ENCODE measurements at places on chromosomes 1 and 21.

DNA sequence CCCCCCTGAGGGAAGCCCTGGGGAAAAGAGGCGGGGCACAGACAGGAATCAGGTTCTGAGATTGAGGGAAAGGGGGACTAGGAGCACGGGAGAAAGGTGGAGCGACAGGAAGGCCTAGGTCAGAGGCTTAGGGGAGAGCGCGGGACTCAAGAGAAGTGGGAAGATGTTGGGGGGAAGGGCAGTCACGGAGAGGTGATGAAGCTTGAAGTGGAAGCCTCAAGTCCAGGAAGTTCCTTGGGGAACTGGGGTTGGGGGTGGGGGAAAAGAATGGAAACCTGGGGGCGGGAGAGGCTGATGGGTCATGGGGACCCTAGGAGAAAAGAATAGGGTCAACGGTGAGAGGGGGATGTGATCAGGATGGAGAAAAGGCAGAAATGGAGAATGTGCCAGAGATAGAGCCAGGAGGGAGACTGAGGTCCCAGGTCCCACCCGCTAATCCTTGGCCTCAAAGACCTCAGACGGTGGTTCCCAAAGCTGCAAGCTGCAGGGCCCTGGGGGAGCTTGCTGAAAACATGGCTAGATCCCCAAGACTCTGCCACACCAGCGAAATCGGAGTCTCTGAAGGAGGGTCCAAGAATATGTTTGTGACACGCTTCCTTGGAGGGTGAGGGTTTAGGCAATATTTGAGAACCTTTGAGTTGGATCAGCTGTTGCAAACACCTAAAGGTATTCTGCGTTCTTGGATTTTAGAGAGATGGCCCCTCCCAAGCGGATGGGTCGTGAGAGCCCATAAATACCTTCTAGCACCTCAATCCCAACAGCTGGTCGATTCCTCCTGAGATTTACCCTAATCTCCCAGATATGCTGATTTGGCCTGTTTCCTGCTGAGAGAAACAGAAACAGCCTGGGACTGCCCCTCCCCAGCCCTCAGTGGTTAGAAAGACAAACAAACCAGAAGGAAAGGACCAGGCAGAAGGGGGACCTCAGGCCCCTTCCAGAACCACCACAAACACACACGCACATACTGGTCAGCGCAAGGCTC is 3.6 kb downstream of the C1orf232 start:
- DNase-seq, result no peak
- H3K27ac ChIP-seq, result peak overlapping the region; percentile 16

DNA sequence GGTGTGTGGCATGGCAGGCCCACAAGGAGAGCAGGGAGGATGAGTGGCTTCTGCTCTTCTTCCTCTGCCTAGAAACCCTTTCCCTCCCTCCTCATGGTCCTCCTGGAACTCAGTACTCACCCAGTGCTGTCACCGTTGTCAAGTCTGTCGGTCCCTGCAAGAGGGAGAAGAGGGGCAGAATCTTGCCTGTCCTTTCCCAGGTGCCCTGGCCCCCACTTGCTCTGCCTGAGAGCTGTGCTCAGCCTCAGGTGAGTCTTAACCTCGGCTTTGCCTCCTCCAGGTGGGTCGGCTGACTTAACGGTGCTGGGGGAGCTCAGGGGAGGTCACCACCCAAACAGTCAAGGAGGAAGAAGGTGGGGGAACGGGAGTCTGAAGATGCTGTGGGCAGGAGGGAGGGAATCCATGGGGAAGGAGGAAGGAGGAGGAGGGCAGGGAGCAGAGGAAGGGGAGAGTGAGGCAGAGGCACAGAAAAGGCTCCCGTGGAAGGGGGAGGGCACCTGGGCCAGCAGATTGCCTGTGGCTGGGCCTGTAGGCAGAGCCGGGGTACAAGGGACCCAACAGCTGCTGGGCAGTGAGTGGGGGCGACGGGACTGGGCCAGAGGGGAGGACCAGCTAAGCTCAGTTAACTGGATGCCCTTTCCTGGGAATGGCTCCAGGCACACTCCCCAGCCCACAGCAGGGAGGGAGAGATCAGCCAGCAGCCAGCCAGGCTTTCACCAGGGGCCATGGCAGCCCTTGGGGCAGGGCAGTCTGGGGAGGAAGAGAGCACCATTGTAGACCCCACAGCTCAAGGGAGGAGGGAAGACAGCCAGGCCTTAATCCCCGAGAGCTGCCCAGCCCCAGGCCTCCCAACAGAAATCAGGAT is 26.3 kb downstream of the CTNNBIP1 start:
- no peaks in the 10 kb centered on the region for H3K36me3 ChIP-seq
- H3K4me1 ChIP-seq, result peaks cover 29% of the 10 kb centered on the region
- no peak for DNase-seq

DNA sequence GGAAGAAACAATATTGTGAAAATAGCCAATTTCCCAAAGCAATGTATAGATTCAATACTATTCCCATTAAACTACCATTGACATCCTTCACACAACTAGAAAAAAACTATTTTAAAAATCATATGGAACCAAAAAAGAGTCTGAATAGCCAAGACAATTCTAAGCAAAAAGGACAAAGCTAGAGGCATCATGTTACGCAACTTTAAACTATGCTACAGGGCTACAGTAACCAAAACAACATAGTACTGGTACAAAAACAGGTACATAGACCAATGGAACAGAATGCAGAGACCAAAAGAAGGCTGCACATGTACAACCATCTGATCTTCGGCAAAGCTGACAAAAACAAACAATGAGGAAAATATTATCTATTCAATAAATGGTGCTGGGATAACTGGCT is 233.3 kb upstream of the TMPRSS15 start:
- no peaks in the 10 kb centered on the region for H3K27me3 ChIP-seq
- H3K27ac ChIP-seq, result no peak overlapping the region
- no peaks in the 10 kb centered on the region for H3K36me3 ChIP-seq

GRCh38 chr1:185939142-185939541 is 205.0 kb downstream of the HMCN1 start:
- H3K27ac ChIP-seq, result no peak overlapping the region
- H3K27me3 ChIP-seq, result no peaks in the 10 kb centered on the region
- no peaks in the 10 kb centered on the region for H3K36me3 ChIP-seq
- no peak for DNase-seq
- no peak overlapping the region for H3K4me3 ChIP-seq
- no peaks in the 10 kb centered on the region for H3K4me1 ChIP-seq

- H3K36me3 ChIP-seq, result no peaks in the 10 kb centered on the region
- DNase-seq, result no peak
- H3K27me3 ChIP-seq, result no peaks in the 10 kb centered on the region
- no peaks in the 10 kb centered on the region for H3K4me1 ChIP-seq
- H3K4me3 ChIP-seq, result no peak overlapping the region
Measured at GRCh38 chr1:47207803-47208373, 18.1 kb upstream of the PDZK1IP1 start.

DNA sequence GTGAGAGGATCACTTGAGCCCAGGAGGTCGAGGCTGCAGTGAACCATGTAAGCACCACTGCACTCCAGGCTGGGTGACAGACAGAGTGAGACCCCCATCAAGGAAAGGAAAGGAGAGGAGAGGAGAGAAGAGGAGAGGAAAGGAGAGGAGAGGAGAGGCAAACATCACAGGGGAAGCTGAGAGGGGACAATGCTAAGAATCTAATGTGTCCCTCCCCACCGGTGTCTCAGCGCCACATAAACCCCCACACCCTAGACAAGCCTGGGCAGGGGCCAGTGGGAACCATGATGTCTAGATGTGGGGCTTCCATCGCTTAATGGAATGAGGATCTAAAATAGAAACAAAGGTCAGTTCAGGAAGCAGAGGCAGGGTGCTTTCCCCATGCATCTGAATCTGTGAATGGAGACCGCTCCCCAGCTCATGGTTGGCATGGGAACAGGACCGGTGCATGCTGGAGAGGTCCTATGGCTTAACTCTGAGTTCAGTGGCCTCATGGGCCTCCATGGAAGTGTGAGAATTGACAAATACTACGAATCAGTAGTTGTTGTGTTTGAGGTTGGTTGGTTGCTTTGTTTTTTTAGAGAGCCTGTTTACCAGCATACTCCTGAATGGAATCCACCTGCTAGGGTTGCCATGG is 16.3 kb upstream of the LAPTM5 start:
- H3K36me3 ChIP-seq, result no peaks in the 10 kb centered on the region
- H3K27me3 ChIP-seq, result no peaks in the 10 kb centered on the region
- no peak for DNase-seq
- H3K4me3 ChIP-seq, result no peak overlapping the region

DNA sequence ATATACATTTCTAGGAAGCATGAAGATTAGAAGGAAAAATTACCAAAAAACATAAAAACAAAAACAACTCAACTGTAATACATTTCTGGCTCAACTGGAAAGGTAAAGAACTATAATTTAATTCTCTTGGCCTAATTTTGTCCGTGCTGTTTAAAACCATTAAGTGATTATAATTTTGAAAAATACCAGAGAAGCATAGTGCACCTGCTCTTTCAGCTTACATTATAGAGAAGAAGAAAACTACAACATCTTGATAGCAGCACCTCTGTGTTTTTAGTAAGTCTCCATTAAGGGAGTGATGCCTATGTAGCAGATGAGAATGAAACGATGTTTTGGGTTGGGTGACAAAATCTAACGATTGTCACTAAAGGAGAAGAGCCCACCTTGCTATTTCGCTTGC is 19.3 kb upstream of the MAN1A2 start:
- no peaks in the 10 kb centered on the region for H3K4me1 ChIP-seq
- no peaks in the 10 kb centered on the region for H3K36me3 ChIP-seq
- no peak for DNase-seq
- no peak overlapping the region for H3K27ac ChIP-seq

DNA sequence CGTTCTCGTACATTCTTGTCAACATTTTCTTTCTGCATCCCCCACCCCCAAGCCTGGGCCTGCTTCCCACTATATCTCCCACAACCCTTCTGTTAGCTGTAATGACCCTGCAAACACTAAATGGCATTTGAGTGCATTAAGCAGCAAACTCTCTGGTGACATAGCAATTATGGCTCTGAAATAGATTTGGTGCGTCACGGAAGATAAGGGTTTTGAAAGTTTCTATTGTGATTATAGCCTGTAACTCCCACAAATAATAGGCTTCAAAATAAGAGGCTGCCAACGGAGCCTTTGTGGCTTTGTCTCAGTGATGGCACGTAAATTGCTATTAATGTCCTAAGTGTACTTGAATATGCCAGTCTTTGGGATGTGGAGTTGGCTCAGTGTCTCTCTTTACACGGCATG is 277.6 kb downstream of the PBX1 start:
- H3K36me3 ChIP-seq, result no peaks in the 10 kb centered on the region
- H3K4me1 ChIP-seq, result peaks cover 23% of the 10 kb centered on the region
- no peaks in the 10 kb centered on the region for H3K27me3 ChIP-seq
- H3K4me3 ChIP-seq, result no peak overlapping the region

GRCh38 chr1:3192361-3192760 is 123.4 kb downstream of the PRDM16 start:
- H3K4me3 ChIP-seq, result no peak overlapping the region
- no peaks in the 10 kb centered on the region for H3K27me3 ChIP-seq

DNA sequence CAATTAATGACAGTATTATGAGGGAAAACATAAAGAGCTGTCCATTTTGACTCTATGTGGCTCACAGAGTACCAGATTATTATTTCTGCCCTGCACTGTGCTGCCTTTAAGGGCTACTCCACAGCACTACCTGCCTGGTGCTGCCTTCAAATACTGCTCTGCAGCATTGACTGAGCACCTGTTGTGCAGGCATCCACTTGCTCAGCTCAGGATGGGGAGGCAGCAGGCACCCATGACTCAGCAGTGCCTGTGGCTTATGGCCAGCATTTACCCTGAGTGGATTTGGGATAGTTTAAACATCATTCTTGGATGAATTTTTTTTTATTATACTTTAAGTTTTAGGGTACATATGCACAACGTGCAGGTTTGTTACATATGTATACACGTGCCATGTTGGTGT is 953 bp upstream of the KPRP start:
- H3K27me3 ChIP-seq, result no peaks in the 10 kb centered on the region
- H3K36me3 ChIP-seq, result no peaks in the 10 kb centered on the region
- no peaks in the 10 kb centered on the region for H3K4me1 ChIP-seq
- H3K4me3 ChIP-seq, result no peak overlapping the region
- DNase-seq, result no peak
- H3K27ac ChIP-seq, result no peak overlapping the region

DNA sequence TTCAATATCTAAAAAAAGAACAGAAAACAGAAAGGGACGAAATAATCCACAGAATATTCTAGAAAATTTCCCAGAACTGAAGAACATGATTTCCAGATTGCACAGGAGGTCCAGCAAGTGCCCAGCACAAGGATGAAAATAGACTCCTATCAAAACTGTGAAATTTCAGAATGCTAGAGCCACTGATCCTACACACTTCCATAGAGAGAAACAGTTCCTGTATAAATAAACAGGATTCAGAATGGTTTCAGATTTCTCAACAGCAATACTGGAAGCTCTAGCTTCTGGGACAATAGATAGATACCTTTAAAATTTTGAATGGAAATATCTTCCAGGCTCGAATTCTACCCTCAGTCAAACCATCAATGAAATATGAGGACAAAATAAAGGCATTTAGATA is 4.6 kb downstream of the TARBP1 start:
- peaks cover 8% of the 10 kb centered on the region for H3K4me1 ChIP-seq
- no peaks in the 10 kb centered on the region for H3K27me3 ChIP-seq
- H3K36me3 ChIP-seq, result no peaks in the 10 kb centered on the region
- DNase-seq, result no peak

DNA sequence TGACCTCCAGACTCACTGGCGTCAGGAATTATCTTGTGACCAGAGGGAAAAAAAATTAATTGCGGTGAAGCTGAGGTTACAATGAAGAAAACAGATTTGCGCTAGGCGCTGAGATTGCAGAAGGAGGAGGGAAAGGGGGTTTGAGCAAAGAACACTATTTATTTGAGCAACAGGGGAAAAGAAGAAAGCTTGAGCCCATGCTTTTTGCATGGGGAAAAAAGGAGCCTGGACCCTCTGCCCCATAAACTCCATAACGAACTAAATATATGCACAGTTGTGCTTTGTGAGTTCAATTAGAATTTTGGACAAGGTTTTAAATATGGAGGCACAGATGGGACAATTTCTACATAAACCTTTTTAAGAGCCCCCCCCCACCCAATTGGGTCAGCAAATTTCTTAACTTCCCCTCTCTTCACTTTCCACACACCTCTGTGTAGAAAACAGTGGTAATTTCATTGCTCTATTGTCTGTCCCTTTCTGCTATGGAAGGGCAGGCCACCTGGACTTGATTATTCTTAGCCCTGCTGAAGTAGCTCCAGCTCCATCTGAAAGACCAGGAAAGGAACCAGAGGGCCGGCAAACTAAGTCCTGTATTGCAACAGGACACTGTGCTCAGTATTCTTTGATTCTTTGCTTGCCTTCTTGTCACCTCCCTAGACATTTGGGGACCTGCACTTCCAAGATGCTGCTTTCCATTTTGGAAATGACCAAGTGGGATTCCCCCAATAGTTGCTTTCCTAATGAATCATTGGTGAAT is 862 bp upstream of the ID3 start:
- no peaks in the 10 kb centered on the region for H3K36me3 ChIP-seq
- peak overlapping the region; percentile 86 for H3K27ac ChIP-seq
- no peak for DNase-seq
- no peaks in the 10 kb centered on the region for H3K27me3 ChIP-seq
- peak overlapping the region; percentile 65 for H3K4me3 ChIP-seq
- H3K4me1 ChIP-seq, result peaks cover 67% of the 10 kb centered on the region

DNA sequence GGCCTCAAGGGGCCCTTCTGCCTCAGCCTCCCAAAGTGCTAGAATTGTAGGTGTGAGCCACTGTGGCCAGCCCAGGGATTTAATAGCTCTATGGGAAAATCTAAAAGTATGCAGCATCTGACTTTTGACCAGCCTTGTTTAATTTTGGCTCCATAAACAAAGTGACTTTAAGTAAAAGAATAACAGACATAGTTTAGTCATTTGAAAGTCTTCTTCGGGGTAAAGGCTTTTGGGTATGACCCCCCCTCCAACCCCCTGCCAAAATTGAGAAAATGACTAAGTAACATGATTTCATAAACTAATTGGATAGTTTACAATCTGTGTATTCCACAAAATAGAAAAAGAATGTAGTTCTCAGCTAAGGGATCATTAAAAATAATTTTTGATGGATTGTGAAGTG is 17.0 kb downstream of the GPBP1L1 start:
- no peak overlapping the region for H3K27ac ChIP-seq
- H3K36me3 ChIP-seq, result no peaks in the 10 kb centered on the region
- no peak overlapping the region for H3K4me3 ChIP-seq
- H3K27me3 ChIP-seq, result no peaks in the 10 kb centered on the region

All from vagina (tissue), 2 donors.